ENCODE measurements at places on chromosomes 3 and 15.

- DNase-seq, result no peak
These were observed 48.1 kb downstream of the APBA2 start for GRCh38 chr15:28933710-28934445.

GRCh38 chr3:190485830-190486532 is 27.9 kb upstream of the IL1RAP start:
- DNase-seq, result no peak

DNA sequence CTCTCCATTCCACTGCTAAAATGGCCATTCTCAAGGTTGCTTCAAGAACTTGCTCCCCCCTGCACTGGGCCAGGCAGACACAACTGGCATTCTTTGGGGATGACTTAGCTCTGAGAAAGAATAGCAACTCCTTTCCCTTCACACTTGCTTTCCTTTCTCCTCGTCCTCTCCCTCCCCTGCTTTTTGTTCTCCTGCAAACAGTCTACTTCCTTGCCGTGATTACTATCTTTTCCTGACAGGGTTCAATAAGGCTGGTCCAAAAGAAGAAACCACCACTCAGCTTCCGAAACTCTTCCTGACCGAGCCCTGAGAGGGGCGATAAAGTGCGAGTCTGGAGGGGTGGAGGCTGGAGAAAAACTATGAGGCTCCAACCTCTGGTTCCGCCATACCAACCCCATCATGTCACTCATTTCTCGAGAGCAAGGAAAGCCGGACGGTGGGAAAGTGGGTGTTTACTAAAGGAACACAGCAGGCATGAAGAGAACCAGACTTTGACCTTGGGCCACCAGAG is 5.0 kb downstream of the AMOTL2 start:
- DNase-seq, result no peak

- no peak for DNase-seq
These were observed 21.8 kb downstream of the P2RY12 start for GRCh38 chr3:151362751-151363174.

DNA sequence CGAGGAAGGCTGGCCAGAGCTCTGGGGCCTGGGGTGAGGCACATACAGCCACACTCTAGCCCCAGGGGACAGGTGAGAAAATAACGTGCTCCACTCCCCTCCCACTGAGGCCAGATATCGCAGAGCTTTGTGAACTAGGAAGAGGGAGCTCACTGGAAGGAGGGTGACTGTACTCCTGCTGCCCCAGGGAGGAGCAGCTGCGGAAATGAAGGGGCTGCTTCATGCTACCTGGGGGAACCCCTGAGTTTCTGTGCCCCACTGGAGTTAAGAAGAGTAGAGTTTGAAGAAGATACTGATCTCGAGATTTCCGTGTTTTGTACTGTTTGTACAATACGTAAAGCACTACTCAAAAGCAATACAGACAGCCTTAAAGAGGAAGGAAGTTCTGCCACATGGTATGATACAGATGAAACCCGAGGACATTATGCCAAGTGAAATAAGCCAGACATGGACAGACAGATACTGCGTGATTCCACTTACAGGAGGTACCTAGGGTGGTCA is 44.6 kb downstream of the CMTM6 start:
- no peak for DNase-seq

- no peak for DNase-seq
These were observed 10.2 kb upstream of the TIPARP start for GRCh38 chr3:156664011-156664830.

- no peak for DNase-seq
These were observed 3.0 kb downstream of the BBX start for GRCh38 chr3:107525644-107526305.

GRCh38 chr3:99783011-99783573 is 34.6 kb upstream of the CMSS1 start:
- DNase-seq, result peak; percentile 85

DNA sequence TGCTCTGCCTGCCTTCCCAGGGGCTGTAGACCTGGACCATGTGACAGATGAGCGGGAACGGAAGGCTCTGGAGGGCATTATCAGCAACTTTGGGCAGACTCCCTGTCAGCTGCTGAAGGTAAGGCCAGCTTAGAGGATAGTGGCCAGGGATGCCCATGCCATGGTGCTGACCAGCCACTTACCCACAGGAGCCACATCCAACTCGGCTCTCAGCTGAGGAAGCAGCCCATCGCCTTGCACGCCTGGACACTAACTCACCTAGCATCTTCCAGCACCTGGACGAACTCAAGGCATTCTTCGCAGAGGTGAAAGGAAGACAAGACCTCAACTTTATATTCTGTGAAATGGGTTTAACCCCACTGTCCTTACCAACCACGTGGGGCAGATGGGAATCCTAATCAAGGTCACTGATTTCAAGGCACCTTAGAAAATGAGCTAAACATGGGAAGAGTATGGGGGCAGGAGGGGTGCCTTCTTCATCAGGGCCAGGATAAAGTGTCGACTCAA is 26.7 kb downstream of the NBEAL2 start:
- no peak for DNase-seq

GRCh38 chr3:111472556-111472955 is 69.4 kb upstream of the CD96 start:
- no peak for DNase-seq

DNA sequence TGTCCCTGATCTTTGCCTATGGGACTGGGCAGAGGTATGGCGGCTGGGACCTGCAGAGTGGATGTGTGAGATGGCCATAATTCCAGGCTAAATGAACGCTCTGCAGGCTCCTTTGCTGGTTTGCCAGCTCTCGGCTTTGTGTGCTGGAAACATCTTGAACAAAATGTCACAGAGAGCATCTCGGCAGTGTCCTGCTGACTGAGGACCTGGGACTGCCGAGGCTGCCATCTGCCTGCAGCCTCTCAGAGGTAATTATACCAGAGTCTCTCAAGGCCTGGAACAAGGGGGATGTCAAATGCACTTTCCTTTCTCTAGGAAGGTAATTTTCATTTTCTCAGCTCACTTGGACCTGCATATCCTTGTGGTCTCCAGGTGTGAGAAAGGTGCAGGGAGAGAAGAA is 354.2 kb downstream of the PDCD6IP start:
- no peak for DNase-seq

DNA sequence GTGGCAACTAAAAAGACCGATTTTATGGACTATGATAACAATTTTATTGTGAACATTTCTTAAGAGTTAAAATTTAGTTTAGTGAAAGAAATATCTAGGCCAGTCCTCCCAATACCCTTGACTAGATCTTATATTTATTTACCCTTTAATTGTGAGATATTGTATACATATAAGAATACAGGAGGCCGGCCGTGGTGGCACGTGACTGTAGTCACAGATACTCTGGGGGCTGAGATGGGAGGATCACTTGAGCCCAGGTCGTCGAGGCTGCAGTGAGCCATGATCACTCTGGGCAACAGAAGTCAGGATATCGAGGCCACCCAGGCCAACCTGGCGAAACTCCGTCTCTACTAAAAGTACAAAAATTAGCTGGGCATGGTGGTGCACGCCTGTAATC is 756 bp upstream of the RMDN3 start:
- DNase-seq, result no peak

GRCh38 chr3:195240171-195240701 is 30.7 kb downstream of the XXYLT1 start:
- DNase-seq, result no peak
